ENCODE measurements at places on chromosomes 13 and 19. TPM values are rescaled to one million over a fixed set of nuclear protein-coding genes. Genes with fewer than 3 reads are reported as not detected.

Gene CLEC17A
- 0.34 TPM for total RNA-seq

Gene IFI30
- 46.6 TPM for total RNA-seq

Gene GPR12
- not detected for total RNA-seq

Gene CACTIN
- total RNA-seq: 26.8 TPM

Gene N4BP2L2
- 120 TPM for total RNA-seq

Gene CCDC9
- 38.7 TPM for total RNA-seq

Gene S1PR2
- 6.5 TPM for total RNA-seq

Gene GAPDHS
- not detected for total RNA-seq

Gene LIM2
- not detected for total RNA-seq

Gene CYP2F1
- total RNA-seq: not detected

Gene CCDC70
- not detected for total RNA-seq

Gene MAP3K10
- total RNA-seq: 12.2 TPM

Gene ATP4B
- total RNA-seq: not detected

Gene PSMD8
- total RNA-seq: 141 TPM

Gene KCNK6
- total RNA-seq: 25.6 TPM

Gene BEST2
- total RNA-seq: 29.0 TPM

Gene ZGLP1
- total RNA-seq: 4.0 TPM

Gene SCN1B
- 3.5 TPM for total RNA-seq

Gene TPP2
- total RNA-seq: 37.6 TPM

Gene NDUFB7
- total RNA-seq: 255 TPM

Gene CGB5
- not detected for total RNA-seq

Gene INTS6
- total RNA-seq: 38.4 TPM

Gene LENG8
- 199 TPM for total RNA-seq

Gene GPR180
- 3.8 TPM for total RNA-seq

Gene B3GNT3
- 189 TPM for total RNA-seq

Gene KCNC3
- total RNA-seq: 1.5 TPM

Gene ZNF628
- total RNA-seq: 6.8 TPM

Gene TRMT1
- 26.6 TPM for total RNA-seq

Gene RASIP1
- 8.6 TPM for total RNA-seq

Gene ITGBL1
- total RNA-seq: 1.1 TPM

Gene GNA15
- 6.2 TPM for total RNA-seq

Gene DMAC2
- total RNA-seq: 47.5 TPM

Gene APOC1
- total RNA-seq: 12.7 TPM

Gene TTYH1
- total RNA-seq: 1.3 TPM

Gene KPNA3
- total RNA-seq: 24.6 TPM

All from mucosa of descending colon (tissue), 3 donors.